Breast epithelium (tissue), 4 donors: ENCODE measurements at places on chromosomes 13 and 19. TPM values are rescaled to one million over a fixed set of nuclear protein-coding genes. Genes with fewer than 3 reads are reported as not detected.

DNA sequence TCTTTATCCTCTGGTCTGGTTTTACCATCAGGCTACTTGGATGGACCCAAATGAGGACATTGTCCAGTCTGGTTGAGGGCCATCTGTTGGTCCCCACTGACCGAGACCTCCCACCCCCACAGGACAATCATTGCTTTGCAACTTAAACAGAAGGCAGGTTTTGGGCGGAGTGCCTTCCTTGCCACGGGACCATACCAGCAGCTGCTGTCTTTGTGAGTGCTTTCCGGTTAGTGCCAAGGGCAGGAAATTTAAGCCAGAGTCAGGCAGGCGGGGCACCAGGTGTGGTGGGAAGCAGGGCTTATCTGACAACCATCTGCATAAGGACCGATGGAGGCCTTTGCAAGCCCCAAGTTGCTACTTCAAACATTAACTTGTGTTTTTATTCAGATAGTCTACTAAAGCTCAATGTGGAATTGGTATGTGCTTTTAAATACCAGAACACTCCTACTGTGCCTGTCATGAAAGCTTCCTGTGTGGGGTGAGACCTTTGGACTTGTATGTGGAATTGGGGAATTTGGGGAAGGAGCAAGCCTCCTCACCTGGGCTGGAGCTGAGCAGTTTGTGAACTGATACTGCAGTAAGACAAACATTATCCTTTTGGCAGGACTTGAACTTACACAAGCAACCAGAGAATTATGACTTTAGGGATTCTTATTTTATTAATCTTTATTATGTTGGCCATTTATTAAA is 39.3 kb upstream of the UBE2L5 start:
- no peak for DNase-seq
- H3K4me1 ChIP-seq = no peaks in the 10 kb centered on the region
- no peak overlapping the region for H3K4me3 ChIP-seq
- H3K27ac ChIP-seq = no peak overlapping the region

GRCh38 chr13:24270639-24271141 is 38.7 kb upstream of the C1QTNF9 start:
- no peaks in the 10 kb centered on the region for H3K27me3 ChIP-seq
- peak overlapping the region; percentile 67 for H3K4me3 ChIP-seq
- H3K27ac ChIP-seq = peak overlapping the region; percentile 92

DNA sequence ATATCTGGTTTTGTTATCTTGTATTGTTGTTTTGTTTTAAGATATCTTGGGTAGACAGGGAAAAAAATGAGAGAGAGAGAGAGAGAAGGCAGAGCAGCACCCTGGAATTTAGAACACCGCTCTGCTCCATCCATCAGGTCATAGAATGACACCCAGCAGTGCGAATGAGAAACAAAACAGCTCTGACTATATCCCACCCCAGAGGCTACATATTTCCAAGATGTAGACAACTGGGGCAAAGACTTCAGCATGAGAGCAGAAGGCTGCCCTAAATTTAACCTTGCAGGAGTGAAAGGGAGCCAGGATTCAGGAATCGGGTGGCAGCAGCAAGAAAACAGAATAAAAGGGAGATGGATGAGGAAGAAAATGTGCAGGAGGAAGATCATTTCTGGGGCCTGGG is 46.5 kb downstream of the TNFSF13B start:
- no peaks in the 10 kb centered on the region for H3K36me3 ChIP-seq
- no peaks in the 10 kb centered on the region for H3K4me1 ChIP-seq
- no peaks in the 10 kb centered on the region for H3K27me3 ChIP-seq
- H3K4me3 ChIP-seq = no peak overlapping the region
- DNase-seq = no peak

DNA sequence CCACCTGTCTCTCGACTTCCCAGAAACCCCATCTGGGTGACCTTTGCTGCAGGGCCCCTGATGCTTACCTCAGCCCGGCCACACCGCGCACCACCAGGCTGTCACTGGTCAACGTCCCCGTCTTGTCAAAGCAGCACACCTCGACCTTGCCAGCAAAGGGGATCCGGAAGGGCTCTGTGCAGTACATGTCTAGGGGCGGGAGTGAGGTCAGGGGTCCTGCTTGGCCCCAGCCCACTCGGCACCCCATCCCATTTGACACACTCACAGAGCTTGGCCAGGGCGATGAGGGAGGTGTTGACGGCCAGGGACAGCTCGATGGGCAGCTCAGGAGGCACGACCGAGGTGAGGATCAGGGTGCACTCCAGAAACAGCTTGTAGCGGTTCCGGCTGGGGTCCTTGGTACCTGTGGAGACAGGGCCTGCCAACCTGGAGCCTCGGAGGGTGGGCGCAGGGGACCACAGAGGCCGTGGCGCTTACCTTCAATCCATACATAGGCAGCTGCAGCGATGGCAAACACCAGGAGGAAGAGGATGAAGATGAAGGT is 8.4 kb downstream of the ATP13A1 start:
- no peaks in the 10 kb centered on the region for H3K4me1 ChIP-seq
- peaks cover 23% of the 10 kb centered on the region for H3K36me3 ChIP-seq
- no peak overlapping the region for H3K4me3 ChIP-seq
- no peak overlapping the region for H3K27ac ChIP-seq

- no peak overlapping the region for H3K27ac ChIP-seq
- H3K27me3 ChIP-seq = peaks cover 31% of the 10 kb centered on the region
- no peaks in the 10 kb centered on the region for H3K4me1 ChIP-seq
- H3K36me3 ChIP-seq = no peaks in the 10 kb centered on the region
- no peak overlapping the region for H3K4me3 ChIP-seq
- no peak for DNase-seq
These were observed 740 bp upstream of the BEST2 start for GRCh38 chr19:12750851-12751250.

The NLRP11 gene
- 0.33 TPM for total RNA-seq
